NCI-H774 (cell line): ENCODE measurements at places on chromosomes 4 and X.

GRCh38 chr4:5927116-5927515, 34.2 kb upstream of the CRMP1 start:
- DNase-seq: no peak

GRCh38 chr4:178899084-178899483, 1456.8 kb upstream of the AGA start:
- DNase-seq: no peak

GRCh38 chr4:40583850-40584439, 45.7 kb downstream of the RBM47 start:
- no peak for DNase-seq

- no peak for DNase-seq
These were observed 143.5 kb downstream of the GPR143 start for GRCh38 chrX:9622128-9622527.

- DNase-seq: no peak
These were observed 17.5 kb downstream of the STAP1 start for GRCh38 chr4:67576059-67576466.

GRCh38 chr4:165609653-165610052, 230.8 kb downstream of the CPE start:
- DNase-seq: no peak

DNA sequence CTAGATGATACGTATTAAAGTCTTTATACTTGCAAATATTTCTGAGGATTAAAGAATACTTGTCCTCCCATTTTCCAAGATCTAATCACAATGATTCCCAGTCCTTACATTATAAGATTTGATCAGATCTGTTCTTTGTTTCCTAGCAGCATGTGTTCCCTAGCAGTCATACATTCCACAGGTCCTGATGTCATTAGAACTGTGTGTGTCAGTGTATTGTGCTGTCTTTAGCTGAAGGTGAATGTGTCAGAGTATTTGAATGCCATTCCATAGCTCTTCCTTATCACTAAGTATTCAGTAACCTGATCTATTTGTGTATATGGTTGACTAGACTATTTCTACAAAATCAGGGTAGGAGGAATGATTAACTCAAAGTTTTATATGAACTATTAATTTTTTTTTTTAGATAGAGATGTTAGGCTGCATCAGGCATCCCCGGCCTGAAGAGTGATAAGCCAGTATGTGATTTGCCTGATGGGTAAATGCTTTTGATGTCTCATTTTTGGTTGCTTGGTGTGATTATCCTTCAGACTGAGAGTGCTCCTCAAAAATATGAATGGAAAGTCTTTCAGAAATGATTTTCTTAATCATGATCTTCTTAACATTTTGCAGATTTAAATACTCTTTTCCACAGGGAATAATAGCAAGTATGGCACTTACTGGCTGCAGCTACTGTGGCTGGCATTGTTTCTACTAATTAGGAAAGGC, 4.4 kb downstream of the ADGRL3 start:
- no peak for DNase-seq

DNA sequence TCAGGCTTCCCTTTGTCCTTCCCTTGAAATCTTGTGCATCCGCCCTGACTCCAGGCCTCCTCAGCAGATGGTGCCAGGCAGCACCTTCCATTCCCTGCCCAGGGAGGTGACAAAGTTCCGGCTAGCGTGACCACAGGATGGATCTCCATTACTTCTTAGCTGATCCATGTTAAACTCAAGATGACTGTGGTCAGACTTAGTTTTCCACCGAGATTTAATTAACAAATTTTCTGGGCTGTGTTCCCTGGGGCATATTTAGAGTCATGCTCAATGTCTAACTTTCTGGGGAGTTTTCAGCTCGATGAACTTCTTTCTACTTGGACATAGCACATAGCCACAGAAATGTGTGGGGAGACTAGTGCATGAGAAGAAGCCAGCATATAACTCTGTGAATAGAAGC, 215.1 kb upstream of the SFRP2 start:
- DNase-seq: no peak

DNA sequence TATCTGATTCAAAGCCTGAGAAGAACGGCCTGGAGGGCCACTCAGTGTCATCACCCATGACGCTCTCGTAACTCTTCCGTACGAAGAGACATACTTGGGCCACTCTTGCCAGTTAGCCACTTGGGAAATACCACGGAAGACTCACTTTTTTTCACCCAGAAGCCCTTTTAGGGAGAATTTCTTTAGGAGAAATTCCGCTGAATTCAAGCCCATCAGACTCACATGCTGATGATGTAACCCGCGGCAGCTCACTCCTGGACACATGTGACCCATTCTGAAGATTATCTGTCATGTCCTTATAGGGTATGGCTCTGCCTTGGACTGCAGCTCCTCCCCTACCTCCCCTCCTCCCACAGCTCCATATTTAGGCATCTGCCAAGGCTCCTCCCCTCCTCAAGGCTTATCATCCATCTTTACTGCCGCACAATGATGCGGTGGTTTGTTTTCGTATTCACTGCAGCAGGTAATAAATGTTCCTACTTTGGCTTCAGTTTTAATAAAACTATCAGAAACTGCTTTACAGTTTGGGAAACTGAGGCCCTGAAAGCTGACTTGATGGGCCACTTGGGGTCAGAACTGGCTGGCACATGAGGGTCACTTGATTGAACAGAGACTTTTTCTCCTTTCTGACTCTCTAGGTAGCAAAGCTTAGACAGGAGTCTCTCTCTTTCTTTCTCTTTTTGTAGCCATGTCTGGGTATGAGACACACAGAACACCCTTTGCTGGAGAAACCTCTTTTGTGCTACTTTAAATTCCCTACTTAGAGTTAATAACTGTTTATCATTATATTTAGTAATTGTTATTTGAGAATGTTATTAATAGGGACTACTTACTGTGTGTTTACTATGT, 42.1 kb downstream of the RHOH start:
- DNase-seq: no peak

GRCh38 chr4:30525662-30526315, 194.4 kb upstream of the PCDH7 start:
- no peak for DNase-seq

DNA sequence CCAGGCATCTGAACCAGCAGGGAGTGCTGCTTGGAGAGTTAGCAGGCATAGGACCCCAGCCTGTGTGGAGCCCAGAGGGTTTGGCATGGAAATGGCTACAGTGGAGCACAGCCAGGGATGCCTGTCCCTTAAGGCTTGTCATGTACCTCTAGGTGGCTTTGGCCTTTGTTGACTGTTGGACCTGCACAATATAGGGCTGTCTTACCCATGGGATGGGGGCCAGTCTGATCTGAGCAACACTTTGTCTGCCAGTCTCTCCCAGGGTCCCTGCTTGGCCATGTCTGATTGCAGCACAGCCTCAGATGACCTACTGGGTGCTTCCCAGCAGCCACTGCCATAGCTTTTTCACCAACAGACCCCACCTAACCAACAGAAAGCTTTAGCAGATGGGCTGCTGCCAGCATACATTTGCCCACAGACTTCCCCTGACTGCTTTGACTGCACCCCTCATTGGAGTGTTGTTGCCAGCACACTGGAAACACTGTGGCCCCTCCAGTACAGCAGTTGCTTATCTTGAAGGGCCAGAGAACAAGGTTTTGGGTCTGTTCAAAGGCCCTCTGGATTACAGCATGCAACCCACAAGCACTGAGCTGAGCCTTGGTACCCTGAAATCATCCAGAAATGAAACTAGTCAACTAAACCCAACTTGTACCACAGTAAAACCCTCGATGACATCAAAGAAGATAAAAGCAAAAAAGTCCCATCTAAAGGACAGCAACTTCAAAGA, 22.1 kb downstream of the ANAPC10 start:
- no peak for DNase-seq

GRCh38 chrX:2647627-2648026, 43.5 kb upstream of the CD99 start:
- no peak for DNase-seq

GRCh38 chrX:71935476-71935875, 24.8 kb downstream of the NHSL2 start:
- peak; percentile 14 for DNase-seq

DNA sequence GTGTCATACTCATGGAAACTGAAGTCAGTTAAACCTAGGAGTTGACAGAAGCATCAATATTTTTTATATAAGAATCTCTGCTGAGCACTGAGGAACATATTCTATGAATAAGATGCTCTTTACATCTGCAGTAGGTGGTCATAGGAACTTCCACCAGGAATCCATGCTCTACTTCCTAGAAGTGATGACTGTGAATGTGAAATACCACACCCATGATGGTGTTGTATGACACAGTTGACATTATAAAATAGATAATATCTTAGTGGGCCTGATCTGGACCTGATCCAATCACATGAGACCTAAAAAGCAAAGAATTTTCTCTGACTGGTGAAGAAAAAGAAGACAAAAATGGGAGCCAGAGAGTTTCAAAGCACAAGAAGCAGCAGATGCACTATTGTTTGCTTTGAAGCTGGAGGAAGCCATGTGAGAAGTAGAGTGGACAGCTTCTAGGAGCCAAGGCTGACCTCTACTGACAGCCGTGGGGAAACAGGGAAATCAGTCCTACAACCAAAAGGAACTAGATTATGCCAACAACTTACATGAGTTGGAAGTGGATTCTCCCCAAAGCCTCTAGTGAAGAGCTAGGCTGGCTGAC, 68.6 kb upstream of the HS3ST1 start:
- DNase-seq: no peak

DNA sequence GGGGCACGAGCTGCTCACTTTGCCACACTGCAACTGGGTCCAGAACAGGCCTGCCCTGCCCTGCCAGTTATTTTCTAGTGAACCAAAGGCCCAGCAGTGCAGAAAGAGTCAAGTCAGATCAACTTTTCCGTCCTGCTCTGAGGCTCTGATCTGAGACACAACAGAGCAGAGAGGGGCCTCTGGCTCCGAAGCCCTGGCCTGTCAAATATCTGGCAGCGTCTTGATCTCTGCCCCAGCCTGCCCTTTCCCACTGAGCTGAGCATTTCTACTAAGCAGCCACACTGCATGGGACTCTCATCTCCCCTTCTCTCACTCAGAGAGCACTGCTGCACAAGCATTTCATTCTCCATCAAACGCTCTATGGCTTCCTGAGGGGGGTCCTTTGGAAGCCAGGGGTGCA, 11.8 kb downstream of the IGFBP7 start:
- DNase-seq: no peak

- no peak for DNase-seq
These were observed 54.0 kb downstream of the DRD5 start for GRCh38 chr4:9835430-9835829.

- DNase-seq: no peak
These were observed 37.6 kb downstream of the ZBTB49 start for GRCh38 chr4:4327652-4328121.

GRCh38 chr4:71206763-71207162, 132.1 kb upstream of the SLC4A4 start:
- DNase-seq: no peak

DNA sequence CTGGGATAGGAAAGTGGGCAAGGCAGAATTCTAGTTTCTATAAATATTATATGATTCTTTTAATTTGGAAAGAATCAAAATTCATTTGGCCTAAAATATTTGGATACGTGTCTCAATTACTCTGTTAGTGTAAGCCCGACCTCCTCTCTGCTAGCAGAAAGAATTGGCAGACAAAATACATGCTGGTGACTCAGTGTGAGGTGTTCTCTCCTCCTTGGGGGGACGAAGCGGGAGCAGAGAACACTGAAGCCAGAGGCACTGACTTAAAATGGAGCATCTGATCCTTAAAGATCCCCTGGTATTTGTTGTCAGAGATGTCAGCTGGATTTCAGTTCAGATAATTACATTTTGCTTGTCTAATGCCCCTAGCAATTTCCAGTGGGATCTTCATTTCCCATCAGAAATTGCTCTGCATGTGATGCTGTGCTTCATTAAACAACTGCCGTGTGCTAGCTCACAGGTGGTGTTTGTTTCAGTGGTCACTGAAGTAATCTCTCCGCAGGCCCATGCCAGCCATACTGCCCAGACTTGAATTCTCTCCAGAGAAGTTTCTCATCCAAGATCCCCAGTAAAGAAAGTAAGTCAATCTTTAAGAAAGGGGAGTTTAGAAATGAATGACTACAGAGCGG, 188.7 kb upstream of the TLL1 start:
- no peak for DNase-seq

- no peak for DNase-seq
These were observed 20.5 kb downstream of the HADH start for GRCh38 chr4:108010167-108010566.

- DNase-seq: no peak
These were observed 117.3 kb downstream of the FAT4 start for GRCh38 chr4:125432078-125432477.

DNA sequence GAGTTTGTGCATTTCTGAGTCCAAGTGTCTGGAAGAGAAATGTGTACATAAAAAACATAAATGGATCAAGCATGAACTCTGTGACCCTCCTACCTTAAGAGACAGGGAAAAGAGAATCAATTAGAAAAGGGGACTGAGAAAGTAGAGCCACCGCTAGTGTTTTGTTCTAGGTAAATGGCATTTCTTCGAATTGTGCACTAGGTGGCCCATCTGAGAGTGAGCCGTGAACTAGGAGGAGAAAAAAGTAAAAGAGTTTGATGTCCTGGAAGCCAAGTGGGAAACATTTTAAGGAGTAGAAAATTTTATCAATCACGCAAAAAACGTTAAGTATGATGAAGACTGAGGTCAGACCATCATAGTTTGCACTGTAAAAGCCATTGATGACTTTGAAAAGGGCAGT, 55.1 kb downstream of the NAF1 start:
- no peak for DNase-seq

DNA sequence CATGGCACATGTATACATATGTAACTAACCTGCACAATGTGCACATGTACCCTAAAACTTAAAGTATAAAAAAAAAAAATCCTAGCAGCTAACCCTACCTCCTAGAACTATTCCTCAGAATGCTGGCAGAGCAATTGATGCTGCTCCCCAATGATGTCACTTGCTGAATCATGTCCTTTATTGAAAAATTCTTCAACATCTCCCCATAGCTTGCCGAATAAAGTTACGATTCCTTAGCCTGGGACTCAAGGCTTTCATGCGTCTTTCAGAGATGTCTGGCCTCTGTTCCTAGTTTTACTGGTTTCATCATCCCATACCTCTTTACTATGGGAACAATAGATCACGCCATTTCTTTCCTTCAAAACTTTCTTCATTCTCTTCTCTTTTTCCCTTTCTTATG, 174.7 kb upstream of the FAT1 start:
- no peak for DNase-seq

DNA sequence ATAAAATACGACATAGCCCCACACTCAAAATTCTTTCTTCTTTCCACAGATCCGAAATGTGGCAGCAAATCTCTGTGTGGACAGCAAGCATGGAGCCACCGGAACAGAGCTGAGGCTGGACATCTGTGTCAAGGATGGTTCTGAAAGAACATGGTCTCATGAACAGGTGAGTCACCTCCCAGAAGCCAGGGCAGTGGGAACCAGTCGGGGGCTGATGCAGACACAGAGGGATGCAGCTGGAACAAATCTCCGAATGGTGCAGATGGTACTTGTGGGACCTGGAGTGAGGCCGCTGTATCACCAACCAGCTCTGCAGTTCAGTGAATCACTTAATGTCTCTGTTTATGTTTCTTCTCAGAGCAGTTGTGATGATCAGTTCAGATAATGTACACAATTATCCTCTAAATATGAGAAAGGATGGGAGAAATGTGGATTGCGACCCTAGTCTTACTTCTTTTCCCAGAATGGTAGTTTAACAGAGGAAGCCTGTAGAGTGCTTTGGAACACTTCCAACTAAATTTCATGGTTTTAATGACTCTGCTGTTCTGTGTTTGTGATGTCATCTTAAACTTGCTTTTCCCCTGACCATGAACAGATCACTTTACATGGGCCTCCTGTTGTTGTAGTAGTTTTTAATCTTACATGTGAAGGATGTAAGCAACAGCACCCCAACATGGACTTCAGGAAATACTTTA, 159.3 kb upstream of the GALNT7 start:
- DNase-seq: no peak

- no peak for DNase-seq
These were observed 62.0 kb upstream of the MAP3K15 start for GRCh38 chrX:19577181-19577810.

GRCh38 chr4:142351958-142352357, 494.1 kb downstream of the INPP4B start:
- no peak for DNase-seq
